PC-9 (cell line): ENCODE measurements at places on chromosomes 2 and 18. TPM values are rescaled to one million over a fixed set of nuclear protein-coding genes. Genes with fewer than 3 reads are reported as not detected.

MYCN gene
- total RNA-seq, result not detected in 2 replicates

HOXD3 gene
- not detected in 2 replicates for total RNA-seq

GRCh38 chr18:49920731-49921130 is 107.4 kb upstream of the ACAA2 start:
- DNase-seq, result no peak

DNA sequence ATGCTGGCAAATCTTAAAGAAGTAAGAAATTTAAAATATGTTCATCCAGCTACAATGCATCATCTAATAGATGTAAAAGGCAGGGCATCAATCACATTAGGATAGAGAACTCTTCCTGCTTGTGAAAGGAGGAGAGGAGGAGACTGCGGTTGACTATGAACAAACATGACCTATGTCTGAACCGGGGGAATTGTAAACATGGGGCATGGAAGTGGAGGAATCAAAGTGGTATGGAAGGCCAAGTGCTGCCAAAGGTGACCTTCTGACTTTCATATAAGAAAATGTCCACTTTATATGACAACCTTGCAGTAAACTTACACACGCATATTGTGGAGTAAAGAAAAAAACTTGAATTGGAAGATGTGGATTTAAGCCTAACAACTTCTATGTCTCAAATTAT is 20.0 kb upstream of the SLC8A1 start:
- no peak for DNase-seq

GRCh38 chr2:19525313-19525712 is 166.9 kb upstream of the OSR1 start:
- DNase-seq, result no peak

DNA sequence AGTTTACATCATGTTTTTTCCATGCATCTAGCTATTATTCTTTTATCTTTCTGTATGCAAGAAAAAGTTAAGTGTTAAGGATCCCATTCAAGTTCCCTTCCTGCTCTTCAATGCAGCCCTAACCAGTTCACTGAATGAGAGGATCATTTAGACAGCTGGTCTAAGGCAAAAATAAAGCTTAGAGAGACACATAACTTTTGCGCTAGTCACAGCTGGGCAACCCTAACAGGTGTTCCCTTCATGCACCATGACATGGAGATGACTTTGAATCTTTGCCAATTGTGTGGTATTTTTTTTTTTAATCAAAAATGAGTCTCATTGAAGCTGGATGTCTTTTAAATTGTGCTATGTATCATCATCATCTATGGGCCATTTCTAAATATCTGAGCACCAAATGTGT is 393.8 kb upstream of the CYRIA start:
- DNase-seq, result no peak

DNA sequence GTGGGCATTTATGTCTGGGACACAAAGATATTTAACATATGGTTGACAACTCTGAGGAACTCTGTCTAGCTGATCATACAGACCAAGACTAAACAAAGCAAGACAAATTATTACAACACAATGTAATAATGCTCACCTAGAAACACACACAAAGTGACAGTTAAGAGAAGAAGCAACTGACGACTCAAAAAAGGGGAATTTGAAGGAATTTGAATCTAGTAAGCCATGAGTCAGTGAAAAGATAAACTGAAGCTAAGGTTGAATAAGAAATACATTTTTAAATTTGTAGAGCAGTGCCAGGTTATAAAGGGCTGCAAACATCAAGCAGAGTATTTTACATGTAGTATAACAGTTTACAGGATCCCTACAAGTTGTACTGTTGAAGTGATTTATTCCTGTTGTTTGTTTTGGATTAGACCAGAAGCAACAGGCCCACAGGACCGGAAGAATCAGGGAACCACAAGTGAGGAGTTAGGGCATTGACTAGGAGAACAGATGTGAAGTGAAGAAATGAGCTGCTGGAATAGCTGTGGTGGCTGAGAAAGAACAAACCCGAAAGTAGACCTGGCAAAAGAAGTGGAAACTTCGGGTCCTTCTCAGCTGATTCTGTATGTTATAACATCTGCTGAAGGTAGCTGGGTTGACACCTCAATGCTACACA is 35.6 kb downstream of the IFIH1 start:
- DNase-seq, result no peak

ACSL3 gene
- total RNA-seq, result 300 and 446 TPM in 2 replicates

DNA sequence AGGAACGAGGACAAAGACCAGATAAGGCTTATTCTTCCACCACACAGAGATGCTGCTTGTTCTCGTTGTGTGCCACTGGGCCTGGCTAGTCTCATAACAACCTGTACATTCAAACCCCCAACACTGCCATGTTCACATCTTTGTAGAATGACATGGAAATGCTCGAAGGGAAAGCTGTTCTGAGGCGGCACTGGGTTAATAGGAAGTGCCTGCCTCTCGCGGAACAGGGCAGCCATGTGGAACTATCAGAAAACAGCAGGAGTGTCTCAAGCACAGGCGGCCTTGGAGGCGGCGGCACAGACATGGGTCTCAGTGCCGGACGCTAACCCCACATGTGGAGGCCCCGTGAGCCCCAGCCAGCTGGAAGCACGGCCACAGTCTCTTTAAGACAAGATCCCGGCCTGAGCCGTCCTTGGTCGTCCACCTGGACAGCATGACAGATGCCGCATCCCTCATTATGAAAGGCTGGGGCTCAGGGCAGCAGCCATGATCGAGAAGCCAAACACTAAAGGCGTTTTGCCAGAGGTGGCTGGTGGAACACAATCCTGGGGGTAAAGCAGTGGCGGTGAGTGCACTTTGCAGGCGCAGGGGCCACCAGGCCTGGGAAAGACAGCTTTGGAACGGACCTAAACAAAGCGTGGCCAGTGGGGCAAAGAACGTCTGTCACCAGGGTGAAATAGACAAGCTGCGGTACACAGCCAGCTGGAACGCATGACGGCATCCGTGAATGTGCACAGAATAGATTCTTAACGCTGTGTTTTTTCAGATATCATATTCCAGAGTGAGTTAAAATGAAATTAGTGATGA is 161.0 kb downstream of the HDAC4 start:
- DNase-seq, result no peak

GRCh38 chr18:77369644-77370043 is 120.0 kb downstream of the GALR1 start:
- DNase-seq, result no peak

EGR4 gene
- total RNA-seq, result not detected in 2 replicates

GRCh38 chr18:32074206-32074605 is 17.5 kb upstream of the RNF138 start:
- DNase-seq, result no peak

DNA sequence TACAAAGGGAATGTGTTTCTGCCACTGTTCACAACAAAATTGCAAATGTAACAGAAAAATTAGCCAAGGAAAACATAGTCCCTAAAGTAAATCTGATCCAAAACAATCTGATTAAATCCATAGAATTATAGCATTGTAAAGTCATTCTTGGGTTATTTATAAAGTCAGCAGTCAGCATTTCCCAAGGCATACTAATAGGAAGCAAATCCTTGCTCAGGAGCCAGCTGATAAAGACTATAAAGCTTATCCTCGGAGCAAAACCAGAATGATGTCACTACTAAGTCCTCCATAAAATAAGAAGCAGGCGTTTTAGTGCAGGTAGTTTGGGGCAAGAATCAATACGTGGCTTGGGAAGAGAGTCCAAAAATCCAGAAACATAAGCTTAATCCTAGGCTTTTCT is 67.3 kb upstream of the CSRNP3 start:
- DNase-seq, result no peak
